Left forelimb (tissue), 1 donor: ENCODE measurements at places on chromosomes 12 and 14.

DNA sequence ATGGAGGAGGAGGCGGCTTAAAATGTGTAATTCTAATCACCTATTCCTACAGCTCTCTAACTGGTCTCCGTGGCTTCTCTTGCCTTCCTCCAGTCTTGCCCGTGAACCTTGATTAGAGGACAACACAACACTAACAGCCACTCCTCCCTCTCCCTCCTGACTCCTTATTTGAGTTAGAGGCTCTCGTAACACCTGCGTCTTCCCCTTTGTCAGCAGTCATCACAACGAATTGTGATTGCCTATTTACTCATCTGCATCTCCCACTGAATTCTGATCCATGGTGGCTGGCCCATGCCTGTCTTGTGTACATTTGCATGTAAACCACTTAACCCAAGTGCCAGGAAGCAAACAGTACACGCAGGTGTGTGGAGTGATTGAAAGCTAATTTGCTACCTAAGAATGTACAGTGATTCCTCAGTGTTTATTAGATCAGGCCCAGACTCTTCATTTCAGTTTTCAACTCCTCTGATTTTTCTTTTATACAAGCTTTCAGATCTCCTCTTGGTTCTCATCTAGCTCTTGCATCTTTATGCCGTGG lies 154.5 kb downstream of the MON2 start:
- DNase-seq = no peak

GRCh38 chr14:102007916-102008418 lies 43.6 kb downstream of the DYNC1H1 start:
- no peak for DNase-seq

GRCh38 chr14:47539031-47539461 lies 136.4 kb downstream of the MDGA2 start:
- peak; percentile 65 for DNase-seq

DNA sequence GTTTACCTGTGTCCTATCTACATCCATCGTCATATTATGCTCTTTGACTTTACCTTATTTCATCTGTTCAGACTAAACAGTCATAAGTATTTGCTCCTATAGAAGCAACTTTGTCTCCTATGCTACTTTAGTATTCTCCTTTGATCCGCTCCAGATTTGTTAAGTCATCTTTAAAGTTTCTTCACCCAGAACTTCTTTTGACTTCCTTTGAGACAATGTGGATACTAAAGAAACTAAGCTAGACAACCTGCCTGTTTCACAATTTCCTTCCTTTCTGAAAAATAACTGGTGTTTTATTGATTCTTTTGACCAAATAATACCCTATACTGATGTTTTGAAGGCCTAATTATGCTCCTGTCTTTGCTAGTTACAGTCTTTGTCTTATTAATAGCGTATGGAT lies 30.0 kb upstream of the LRRK2 start:
- DNase-seq = no peak

DNA sequence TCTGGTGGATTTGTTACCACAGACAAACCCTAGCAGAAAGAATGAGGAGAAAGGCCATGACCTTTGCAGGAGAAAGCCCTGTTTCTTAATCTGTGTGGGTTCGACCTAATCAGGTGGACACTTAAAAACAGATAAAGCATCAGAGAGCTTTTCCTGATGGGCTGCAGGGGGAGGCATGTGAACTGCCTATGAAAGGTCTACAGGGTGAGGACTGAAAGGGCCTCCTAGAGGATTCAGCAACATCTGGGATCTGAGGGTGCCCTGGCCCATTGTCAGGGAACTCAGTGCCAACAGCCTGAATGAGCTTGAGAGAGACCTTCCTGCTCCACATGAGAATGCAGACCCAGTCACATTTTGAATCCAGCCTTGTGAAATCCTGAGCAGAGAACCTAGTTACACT lies 178.8 kb upstream of the DDHD1 start:
- no peak for DNase-seq

DNA sequence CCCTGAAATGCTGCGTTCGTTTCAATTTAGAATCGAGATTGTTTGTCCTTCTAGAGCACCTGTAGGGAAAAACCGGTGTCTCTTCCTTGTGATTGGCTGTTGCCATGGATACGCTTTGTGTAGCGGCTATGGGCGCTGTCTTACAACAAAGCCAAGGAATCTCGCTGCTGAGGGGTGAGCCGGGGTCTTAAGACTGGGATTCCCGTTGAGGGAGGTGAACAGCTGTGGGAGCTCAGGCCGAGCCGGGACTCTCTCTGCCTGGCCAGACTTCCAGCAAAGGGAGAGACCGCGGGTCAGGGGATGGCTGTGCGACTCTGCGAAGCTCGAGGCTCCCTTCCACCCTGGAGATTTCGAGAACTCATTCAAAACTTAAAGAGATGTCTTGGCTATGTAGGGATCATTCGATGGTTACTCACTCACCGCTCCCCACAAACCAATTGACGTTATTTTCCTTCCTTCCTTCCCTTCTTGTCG lies at the start of the genes LRRIQ1 and TSPAN19:
Gene LRRIQ1 (plus strand): TSS at position 118 of the 474 bp plus-strand sequence. CDS start 1,826 bp downstream, outside the sequence.
Gene TSPAN19 (minus strand): TSS at position 44 of the 474 bp plus-strand sequence. CDS start 6,331 bp downstream, outside the sequence.
- peak; percentile 82 for DNase-seq

DNA sequence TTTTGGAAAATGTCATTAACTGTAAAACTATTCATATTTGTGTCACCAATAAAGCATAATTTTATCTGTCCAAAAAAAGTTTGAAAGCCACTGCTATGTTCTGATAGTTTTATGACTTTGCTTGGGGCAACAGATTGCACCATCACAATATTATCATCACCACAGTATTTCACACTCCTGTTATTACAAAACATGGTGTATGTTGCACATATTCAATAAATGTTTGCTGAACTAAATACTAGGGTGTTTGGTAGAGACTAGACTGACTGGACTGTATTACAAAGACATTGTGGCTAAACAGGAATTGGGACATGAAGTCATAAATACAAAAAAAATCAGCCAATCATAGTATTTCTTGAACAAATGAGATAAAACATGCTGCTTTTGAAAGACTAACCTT lies 55.1 kb downstream of the PAWR start:
- no peak for DNase-seq

GRCh38 chr12:32296567-32296966 lies 102.8 kb upstream of the FGD4 start:
- DNase-seq = no peak

GRCh38 chr12:76441016-76441415 lies 92.8 kb upstream of the BBS10 start:
- DNase-seq = no peak

- no peak for DNase-seq
Measured at GRCh38 chr14:85596562-85596961, 66.6 kb downstream of the FLRT2 start.

GRCh38 chr12:5723071-5723470 lies 222.0 kb downstream of the ANO2 start:
- no peak for DNase-seq

- peak; percentile 80 for DNase-seq
Measured at GRCh38 chr14:60090864-60091519, 731 bp upstream of the PCNX4 start.

DNA sequence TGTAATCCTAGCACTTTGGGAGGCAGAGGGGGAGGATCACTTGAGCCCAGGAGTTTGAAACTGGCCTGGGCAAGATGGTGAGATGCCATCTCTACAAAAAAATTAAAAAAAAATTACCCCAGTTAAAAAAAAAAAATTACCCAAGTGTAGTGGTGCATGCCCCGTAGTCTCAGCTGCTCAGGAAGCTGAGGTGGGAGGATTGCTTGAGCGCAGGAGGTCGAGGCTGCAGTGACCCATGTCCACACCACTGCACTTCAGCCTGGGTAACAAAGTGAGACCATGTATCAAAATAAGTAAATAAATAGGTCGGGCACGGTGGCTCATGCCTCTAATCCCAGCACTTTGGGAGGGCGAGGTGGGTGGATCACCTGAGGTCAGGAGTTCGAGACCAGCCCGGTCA lies 128.8 kb downstream of the VRK1 start:
- no peak for DNase-seq

- no peak for DNase-seq
Measured at GRCh38 chr14:22383515-22384166, 205.4 kb downstream of the DAD1 start.

GRCh38 chr12:42587601-42588523 lies 1.7 kb downstream of the PRICKLE1 start:
- no peak for DNase-seq
